Tibial nerve (tissue), 4 donors: ENCODE measurements at places on chromosomes 1 and 21. TPM values are rescaled to one million over a fixed set of nuclear protein-coding genes. Genes with fewer than 3 reads are reported as not detected.

Gene CFH
- 268 TPM for total RNA-seq

Gene LRRC3
- total RNA-seq, result 8.0 TPM

- H3K4me3 ChIP-seq, result no peak overlapping the region
- peak; percentile 27 for DNase-seq
- no peak overlapping the region for H3K27ac ChIP-seq
- H3K27me3 ChIP-seq, result peaks cover 6% of the 10 kb centered on the region
- no peaks in the 10 kb centered on the region for H3K4me1 ChIP-seq
Measured at GRCh38 chr21:46078978-46079351, 18.9 kb upstream of the COL6A2 start.

DNA sequence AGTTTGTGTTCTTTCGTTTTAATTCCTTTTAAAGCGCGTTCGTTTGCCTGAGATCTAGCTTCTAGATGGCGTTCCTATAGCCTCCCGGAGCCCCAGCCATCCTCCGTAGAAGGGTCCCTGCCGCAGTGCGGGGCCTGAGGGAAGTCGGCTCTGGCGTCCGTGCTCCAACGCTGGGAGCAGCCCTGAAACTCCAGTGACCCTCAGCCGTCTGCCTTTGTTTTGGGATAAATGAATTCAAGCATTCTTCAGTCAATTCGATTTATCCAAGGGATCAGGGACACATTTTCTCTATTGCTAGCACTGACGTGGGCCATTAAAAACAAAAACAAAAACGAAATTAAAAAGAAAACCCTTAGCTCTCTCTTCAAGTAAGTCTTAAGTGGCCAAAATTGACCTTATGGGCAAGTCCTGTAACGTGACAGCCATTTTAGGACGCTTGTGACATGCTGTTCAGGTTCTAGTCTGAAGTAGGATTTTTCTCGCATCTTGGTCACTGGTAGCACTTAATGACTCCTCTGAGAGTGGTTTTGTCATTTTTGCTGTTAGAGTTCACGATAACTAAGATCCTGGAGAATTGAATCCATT lies 742 bp upstream of the HSPA13 start:
- H3K4me3 ChIP-seq, result peak overlapping the region; percentile 92
- no peak for DNase-seq
- H3K27me3 ChIP-seq, result no peaks in the 10 kb centered on the region

- no peaks in the 10 kb centered on the region for H3K4me1 ChIP-seq
- no peak overlapping the region for H3K4me3 ChIP-seq
- no peak for DNase-seq
- no peaks in the 10 kb centered on the region for H3K36me3 ChIP-seq
Measured at GRCh38 chr1:177770096-177770495, 199.8 kb downstream of the SEC16B start.

GRCh38 chr21:31597683-31598082 lies 61.8 kb upstream of the SOD1 start:
- H3K4me1 ChIP-seq, result no peaks in the 10 kb centered on the region
- no peaks in the 10 kb centered on the region for H3K27me3 ChIP-seq
- DNase-seq, result no peak
